ENCODE measurements at places on chromosomes 16 and 17.

DNA sequence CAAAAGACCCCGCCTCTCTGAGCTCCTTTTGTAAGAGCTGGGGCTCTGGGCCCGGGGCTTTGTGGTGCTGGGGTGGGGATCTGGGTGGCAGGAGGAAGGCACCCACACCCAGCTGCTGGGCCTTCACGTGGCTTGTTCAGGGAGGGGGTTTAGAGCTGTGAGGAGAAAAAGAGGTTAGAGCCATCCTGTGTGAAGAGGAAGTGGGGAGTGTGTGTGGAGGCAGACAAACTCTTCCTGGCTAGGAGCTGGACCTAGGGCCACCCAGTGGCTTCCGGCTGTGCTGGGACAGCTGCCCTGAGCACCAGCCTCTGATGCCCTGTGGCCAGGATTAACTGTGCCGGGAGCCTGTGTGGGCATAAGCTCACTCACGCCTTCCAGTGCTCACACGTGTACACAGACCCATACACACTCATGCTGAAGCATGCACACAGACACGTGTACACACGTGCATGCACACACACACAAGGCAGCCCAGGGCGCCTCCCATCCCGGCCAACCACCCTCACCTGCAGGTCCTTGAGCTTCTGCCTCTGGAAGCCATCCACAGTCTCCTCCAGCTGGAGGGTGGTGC, 7.4 kb downstream of the CIBAR2 start:
- no peak for DNase-seq

DNA sequence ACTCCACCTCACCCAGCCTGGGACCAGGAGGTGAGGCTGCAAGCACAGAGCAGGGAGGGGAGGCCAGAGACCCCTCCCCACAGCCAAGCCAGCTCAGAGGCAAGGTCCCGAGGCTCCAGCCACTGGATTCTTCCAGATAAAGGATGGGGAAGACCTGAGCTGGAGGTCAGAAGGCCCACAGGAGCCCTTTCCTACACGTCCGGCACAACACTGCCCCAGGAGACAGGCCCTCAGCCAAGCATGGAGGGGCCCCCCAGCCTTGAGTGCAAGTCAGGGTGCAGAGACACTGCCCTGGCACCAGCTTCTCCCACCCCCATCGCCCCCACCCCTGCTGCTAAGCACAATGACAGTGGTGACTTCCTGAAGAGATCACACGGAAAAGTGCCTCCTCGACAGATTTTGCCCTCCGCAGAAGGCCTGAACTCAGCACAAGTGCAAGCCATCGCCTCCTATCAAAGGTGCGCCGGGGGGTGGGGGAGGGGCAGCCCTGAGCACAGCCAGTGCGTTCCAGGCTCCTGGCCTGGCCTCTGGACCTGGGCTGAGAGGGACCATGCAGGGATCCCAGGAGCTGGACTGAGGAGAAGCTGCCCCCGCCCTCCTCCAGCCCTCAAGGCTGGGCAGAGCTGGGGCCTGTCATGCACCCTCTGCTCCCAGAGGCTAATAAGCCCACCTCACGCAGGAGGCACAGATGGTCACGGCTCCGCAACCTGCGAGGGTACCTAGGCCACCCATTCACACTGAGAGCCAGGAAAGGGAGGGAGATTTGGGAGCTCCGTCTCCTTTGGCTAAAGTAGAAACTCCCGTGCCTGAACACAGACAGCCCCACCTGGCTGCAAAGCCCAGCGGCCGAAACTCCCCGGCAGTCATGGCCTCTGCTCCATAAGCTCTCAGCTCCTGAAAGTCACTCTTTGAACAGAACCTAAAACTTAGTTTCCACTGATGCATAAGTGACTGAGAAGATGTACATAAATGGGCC, 2.7 kb downstream of the MAFG start:
- DNase-seq, result no peak

DNA sequence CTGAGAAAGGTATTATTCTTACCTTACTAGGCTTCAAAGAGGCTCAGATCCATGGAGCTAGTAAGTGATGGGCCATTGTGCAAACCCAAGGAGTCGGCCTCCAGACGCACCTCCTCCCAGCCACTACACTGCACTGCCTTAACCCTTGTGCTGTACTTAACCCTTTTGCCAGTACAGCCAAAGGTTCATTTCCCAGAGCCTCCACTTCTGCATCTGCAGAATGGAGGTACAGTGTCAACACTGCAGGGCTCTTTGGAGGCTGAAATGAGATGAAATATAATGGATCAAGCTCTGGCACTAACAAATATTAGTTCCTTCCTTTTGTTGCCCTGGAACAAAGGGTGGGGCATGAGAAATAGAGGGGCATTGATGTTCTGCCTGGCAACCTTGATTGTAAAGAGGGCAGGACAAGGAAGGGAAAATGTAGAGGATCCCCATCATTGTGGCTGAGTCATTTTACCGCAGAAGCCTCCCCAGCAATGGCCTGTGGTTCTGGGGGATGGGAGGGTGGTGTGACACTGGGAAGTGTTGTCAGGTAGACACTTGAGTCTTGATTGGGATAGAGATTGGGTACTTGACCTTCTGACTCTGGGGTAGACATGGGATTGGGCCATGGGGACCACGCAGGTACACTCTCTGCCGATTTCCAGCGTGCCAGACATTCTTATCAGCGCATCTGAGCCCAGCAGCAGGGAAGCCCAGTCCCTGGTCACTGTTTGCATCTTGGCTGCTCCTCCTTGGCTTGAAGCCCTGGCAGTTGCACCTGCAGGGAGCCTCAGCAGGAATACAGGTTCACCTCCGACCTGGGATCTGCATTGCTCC, 84.0 kb downstream of the MSI2 start:
- DNase-seq, result no peak

DNA sequence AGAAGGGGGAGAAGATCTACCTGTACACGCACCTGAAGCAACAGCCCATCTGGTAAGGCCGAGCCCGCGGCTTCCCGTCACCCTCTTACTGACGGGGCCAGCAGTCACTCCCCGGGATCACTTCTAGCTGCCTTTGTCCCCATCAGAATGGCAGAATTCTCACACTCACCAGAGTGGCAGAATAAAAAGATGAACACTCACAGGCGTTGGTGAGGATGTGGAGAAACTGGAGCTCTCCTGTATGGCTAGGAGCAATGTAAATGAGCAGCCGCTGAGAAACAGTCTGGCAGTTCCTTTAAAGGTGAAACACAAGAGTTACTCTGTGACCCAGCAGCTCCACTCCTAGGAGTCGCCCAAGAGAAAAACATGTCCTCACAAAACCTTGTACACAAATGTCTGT, 33.3 kb downstream of the CIBAR2 start:
- no peak for DNase-seq
